ENCODE measurements at places on chromosomes 1 and 21.

DNA sequence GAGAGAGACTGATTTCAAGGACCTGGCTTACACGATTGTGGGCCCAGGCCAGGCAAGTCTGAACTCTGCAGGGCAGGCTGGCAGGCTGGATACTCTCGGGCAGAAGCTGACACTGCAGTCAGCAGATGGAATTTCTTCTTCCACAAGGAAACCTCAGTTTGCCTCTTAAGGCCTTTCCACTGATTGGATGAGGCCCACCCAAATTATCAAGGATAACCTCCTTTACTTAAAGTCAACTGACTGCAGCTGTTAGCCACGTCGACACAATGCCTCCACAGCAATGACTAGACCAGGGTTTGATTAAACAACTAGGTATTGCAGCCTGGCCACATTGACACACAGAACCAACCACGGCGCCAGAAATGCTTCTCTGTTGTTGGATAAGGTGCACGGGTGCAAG is 130.5 kb downstream of the PSMG1 start:
- DNase-seq, result no peak

GRCh38 chr1:228226956-228227791 is 19.3 kb downstream of the OBSCN start:
- DNase-seq, result no peak

- no peak for DNase-seq
Measured at GRCh38 chr1:232599178-232600041, 30.5 kb downstream of the SIPA1L2 start.

DNA sequence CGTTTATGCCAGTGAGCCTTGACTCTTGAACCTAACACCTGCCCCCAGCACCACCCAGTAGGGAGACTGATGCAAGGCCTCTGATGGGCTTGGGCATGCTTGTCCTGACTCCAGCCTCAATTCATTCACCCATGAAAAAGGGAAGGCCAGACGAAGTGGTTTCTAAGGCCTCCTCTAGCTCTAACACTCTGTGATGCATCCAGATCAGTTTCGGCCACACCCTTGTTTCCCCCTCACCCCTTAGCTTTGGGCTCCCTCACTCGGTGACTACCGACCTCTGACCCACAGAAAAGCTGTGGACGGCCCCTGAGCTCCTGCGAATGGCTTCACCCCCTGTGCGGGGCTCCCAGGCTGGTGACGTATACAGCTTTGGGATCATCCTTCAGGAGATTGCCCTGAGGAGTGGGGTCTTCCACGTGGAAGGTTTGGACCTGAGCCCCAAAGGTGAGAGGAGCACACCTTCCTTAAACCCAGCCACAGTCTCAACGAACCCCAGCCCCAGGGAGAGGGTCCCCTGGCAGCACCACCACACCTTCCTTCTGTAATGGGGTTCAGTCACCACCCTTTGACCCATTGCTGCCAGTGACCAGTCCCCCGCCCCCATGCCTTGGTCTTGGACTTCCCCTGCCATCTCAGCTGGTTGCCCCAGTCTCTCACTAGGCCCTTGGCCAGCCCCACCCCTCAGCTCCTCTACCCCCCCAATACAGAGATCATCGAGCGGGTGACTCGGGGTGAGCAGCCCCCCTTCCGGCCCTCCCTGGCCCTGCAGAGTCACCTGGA is 9.0 kb downstream of the NPR1 start:
- no peak for DNase-seq

DNA sequence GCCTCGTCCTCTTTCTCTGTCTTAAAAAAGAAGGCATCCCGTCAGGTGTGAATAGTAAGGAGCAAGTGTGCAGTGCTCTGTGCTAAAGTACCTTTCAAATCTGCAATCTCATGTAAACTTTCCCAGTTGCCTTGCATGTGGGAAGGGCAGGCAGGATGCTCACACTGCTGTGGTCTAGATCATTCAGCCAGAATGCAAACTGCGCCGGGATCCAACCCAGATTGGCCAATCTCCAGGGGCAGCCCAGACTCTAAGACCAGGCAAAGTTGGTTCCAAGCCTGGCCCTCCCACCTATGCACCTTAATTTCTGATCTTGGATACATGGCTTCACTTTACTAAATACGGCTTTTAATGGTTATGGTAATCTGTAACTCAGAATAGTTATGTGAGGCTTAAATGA is 3.2 kb upstream of the MAP1LC3C start:
- DNase-seq, result no peak

- DNase-seq, result no peak
Measured at GRCh38 chr1:63264161-63264560, 58.2 kb upstream of the FOXD3 start.
